ENCODE measurements at places on chromosomes 6 and 20.

GRCh38 chr20:57053793-57054552, 212.5 kb downstream of the BMP7 start:
- DNase-seq, result no peak

- DNase-seq, result peak; percentile 61
Measured at GRCh38 chr6:1703091-1703855, 93.6 kb downstream of the FOXC1 start.

DNA sequence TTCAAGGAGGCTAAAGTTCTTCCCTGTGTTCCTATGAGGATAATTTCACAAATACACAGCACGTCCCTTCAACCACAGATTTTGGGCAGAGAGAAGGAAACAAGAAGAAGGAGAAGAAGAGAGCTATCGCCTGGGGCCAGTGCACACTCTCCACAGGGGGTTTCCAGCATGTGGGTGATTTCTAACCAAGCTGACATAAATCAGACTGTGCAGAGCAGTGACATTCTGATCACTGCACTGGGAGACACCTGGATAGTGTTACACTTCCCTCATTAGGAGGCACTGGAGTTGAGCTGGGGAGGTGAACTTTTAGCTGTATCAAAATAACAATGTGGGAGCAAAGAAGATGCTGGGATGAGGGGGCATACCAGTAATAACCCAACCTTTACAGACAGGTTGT, 71.8 kb upstream of the CENPW start:
- DNase-seq, result no peak

DNA sequence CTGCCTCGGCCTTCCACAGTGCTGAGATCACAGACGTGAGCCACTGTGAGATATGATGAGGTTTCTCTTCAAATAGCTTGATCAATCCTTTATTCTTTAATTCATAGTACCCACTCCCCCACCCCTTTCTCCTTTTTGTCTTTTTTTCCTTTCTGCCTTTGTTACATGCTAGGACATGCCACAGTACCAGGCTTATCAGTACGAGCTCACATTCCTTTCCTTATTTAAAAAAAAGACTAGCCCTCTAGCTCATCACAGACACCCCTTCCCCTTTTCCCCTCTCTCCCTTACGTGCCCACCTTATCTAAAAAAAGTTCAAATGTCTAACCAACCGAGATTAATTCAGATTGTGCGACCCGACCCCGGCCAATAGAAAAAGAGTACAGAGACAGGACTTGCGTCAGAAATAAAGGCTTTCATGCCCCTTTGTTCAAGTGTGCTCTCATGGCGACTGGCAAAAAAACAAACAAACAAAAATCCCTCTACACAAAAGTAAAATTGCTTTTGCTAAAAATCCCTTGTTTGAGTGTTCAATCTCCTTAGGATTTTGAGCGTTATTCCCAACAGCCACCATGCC, 49.2 kb downstream of the MRAP2 start:
- DNase-seq, result no peak

DNA sequence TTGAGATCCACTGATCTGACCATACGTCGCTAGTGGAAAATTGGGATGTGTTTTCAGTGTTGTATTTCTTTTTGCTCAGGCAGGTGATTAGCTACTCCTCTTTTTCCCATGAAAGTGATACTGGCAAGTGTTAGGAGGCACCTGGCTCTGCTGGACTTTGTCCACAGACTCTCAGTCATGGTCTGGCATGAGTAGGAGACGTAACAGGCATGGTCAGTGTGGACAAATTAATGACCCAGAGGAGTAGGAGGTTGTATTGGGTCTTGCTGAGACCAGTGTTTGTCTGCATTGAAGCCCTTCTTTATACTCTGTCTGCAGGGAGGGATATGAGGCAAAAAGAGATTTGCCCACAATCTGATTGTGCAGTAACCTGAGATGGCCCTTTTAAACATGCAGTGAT, 178.7 kb downstream of the DTNBP1 start:
- DNase-seq, result no peak

- no peak for DNase-seq
Measured at GRCh38 chr6:23537828-23538227, 588.2 kb upstream of the NRSN1 start.

GRCh38 chr6:148508401-148509041, 165.9 kb downstream of the SASH1 start:
- no peak for DNase-seq

DNA sequence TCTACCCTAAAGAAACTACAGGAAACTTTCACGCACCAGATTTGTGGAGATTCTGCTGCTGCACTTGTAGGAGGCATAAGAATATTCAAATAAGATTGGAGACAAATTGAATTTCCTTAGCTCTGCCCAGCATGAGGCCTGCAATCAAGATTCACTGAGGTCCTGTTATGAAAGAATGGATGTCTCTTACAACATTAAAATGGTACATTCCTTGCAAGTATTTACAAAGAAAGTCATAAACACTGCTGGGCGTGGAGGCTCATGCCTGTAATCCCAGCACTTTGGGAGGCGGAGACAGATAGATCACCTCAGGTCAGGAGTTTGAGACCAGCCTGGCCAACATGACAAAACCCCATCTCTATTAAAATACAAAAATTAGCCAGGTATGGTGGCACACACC, 74.0 kb upstream of the MAP3K4 start:
- DNase-seq, result no peak

DNA sequence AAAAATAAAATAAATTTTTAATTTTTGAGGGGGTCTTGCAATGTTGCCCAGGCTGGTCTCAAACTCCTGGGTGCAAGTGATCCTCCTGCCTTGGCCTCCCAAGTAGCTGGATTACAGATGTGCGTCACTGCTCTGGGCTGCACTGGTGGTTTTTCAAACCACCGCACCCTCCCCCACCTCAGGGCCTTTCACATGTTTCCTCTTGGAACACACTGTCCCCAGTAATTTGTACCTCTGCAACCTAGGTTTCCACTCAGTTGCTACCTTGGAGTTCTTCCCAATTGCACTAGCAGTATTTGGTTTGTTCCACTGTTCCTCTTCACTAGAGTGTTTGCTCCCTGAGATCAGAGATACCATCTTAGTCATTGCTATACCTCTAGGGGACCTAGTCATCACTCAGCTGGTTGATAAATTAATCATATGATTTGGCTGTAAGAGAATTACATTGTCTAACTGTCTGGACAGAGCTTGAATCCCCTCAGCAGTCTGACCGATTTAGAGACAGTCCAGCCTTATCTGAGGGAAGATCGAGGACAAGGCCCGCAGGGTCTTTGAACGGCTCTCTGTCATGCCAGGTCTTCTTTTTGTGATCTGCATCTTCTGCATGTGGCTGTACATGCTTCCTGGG, 32.0 kb downstream of the CEP43 start:
- no peak for DNase-seq

- DNase-seq, result no peak
Measured at GRCh38 chr6:48733581-48733980, 622.6 kb upstream of the PTCHD4 start.

GRCh38 chr20:38805502-38805957, at the start of gene PPP1R16B:
Gene PPP1R16B, plus strand, starts transcription at chr20:38805697. Its CDS starts 30,229 bp downstream, at chr20:38835926.
- peak; percentile 25 for DNase-seq

DNA sequence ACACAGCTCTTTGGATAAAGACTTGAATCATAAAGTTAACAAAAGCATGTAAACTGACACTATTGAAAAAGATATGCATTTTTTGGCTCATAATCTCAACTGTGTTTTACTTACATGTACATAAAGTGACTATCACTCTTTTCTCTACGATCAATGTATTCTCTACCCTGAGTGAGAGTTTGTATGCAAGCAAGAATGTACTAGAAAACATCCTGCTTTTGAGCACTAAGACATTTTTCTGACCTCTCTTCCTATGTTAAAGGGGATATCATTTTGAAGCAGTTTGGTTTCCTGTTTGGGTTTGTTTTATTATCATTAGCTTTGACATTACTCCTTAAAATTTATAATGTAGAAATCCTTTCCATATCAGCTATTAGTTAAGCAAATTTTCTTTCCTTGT, 910.8 kb downstream of the C6orf118 start:
- no peak for DNase-seq

- DNase-seq, result no peak
Measured at GRCh38 chr6:151056230-151056907, 183.4 kb upstream of the AKAP12 start.

- DNase-seq, result no peak
Measured at GRCh38 chr6:4870821-4871494, 94.8 kb downstream of the CDYL start.

GRCh38 chr20:38164624-38165088, 414 bp downstream of the TGM2 start:
- DNase-seq, result no peak

DNA sequence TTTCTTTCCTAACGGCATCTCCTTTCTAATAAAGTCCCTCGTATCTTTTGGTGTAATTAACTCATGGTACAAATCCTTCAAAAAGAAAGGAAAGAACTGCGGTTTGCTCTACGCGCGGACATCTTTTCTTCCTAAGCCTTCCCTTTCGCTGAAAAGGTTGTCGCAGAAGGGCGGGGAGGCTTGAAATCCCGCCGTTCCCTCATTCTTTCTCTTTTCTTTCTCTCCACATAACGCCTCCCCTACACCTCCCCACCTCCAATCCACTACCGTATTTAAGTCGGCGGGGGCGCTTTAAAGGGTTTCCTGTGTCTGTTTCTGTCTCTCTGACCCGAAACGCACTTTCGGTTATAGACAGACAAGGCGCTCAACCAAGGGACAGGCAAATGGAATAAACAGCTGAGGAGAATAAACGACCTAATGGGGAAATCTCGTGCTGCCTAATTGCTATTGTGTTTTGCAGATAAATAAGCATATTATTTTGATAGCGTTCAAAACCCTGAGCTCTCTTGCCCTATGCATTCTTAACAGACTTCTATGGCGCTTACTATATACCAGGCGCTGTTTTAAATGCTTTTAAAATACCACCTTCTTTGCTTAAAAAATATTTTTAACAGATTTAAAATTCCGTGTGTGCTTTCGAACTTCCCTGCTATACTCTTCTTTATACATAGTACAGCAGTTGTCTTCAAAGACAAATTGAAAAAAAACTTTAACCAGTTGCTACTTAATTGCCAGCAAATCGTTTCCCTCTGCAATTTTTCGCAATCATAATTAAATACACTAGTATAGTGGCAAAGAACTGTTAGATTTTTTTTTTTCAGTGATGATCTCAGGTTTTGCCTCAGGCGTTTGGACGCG, 2.5 kb upstream of the HEY2 start:
- DNase-seq, result peak; percentile 65

DNA sequence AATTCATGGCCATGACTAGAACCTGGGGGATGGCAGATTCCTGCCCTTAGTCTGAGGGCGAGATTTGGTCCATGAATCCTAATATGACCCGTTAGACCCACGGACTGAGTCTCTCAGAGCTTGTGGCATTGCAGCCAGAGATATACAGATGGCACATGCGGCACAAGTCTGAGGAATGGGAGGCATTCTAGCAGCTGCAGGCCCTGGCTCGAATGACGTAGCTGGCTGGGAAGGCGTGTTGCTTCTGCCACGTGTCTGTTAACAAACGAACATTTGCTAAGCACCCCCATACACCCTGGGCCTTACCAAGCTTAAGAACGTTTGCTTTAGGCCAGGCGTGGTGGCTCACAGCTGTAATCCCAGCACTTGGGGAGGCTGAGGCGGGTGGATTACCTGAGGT, 68.0 kb downstream of the CD164 start:
- DNase-seq, result no peak

DNA sequence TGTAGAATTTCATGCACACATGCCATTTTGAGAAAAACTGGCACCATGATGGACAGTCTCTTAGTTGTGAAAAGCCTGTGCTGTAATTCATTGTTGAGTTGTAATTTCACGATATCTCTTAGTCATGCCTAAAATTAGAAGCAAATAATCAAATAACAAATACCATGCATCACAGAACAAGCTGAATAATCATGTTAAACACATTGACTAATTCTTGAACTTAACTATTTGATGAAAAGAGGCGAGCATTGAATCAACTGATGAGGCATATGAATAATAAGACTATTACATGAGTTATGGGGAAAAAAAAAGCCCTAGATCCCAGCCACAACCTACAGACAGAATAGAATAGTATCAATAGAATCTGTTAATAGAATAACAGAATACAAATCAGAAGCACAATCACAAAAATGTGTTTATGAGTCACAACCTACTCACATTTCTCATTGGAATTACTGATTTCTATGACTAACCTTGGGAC, 14.2 kb upstream of the RNF217 start:
- no peak for DNase-seq

- no peak for DNase-seq
Measured at GRCh38 chr20:34525709-34526416, 9.6 kb downstream of the DYNLRB1 start.

- no peak for DNase-seq
Measured at GRCh38 chr6:163564534-163564933, 150.0 kb downstream of the QKI start.

- DNase-seq, result no peak
Measured at GRCh38 chr6:113802779-113803178, 54.4 kb upstream of the MARCKS start.

- DNase-seq, result no peak
Measured at GRCh38 chr6:41266541-41266940, 19.9 kb downstream of the TREM1 start.

- DNase-seq, result peak; percentile 1
Measured at GRCh38 chr6:148608199-148608951, 138.5 kb upstream of the UST start.

DNA sequence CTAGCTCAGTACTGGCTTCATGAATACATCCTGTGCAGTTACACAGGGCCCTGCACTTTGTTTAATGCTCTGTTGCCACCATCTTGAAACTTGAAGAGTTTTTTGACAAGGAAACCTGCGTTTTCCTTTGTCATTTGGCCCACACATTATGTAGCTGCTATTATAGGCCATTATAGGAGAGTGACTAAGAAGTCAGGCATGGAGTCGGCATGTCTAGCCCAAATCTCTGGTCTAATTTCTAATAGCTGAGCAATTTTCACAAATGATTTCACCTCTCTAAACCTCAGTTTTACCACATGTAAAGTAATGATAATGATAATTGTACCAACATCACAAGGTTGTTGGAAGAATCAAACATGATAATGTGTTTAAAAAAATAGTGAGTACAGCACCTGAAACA, 67.1 kb upstream of the MYLIP start:
- no peak for DNase-seq

GRCh38 chr6:113120582-113121285, 736.4 kb upstream of the MARCKS start:
- no peak for DNase-seq

GRCh38 chr6:11711984-11712711, 66.5 kb downstream of the ADTRP start:
- no peak for DNase-seq

DNA sequence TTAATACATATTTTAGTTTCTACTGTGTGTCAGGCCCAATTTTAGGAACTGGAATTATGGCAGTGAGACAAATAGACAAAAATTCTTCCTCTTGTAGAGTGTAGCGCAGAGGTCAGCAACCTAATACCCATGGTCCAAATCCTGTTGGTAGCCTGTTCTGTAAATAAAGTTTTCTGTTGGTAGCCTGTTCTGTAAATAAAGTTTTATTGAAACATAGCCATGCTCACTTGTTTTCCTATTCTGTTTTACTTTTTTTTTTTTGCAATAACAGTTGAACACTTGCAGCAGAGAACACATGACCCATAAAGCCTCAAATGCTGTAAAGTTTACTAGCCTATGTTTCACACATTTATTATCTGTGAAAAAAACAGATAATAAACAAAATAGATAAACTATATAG, 87.9 kb downstream of the SCAF8 start:
- no peak for DNase-seq

All from hematopoietic multipotent progenitor cell treated with erythropoietin and hydrocortisone succinate and interleukin-3 and kit ligand, for 8 days (in vitro differentiated cells).